IPS DF 6.9 (cell line): ENCODE measurements at places on chromosomes 2 and 18.

GRCh38 chr2:64263315-64263714 lies 119.1 kb upstream of the PELI1 start:
- no peaks in the 10 kb centered on the region for H3K27me3 ChIP-seq
- no peak for DNase-seq
- H3K36me3 ChIP-seq = peaks cover 12% of the 10 kb centered on the region; the same call in 1 of the 2 replicates
- H3K4me1 ChIP-seq = peaks cover 9% of the 10 kb centered on the region
- H3K27ac ChIP-seq = no peak overlapping the region

DNA sequence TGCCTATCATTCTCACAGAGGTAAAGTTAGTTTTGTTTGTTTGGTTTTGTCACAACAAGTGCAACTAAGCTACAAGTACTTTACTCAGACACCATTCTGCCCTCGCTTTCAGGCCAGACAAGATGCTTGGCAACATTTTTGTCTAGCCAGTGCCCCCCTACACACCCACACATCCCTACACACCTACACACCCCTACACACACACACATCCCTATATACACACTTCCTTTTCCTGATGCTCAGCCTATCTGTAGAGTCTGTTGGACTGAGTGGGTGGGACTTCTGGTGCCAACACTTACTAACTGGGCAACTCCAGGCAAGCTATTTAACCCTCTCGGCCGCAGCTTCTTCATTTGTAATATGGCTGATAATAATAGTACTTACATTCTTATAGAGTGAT lies 161.4 kb downstream of the ALK start:
- H3K27ac ChIP-seq = no peak overlapping the region
- H3K4me1 ChIP-seq = no peaks in the 10 kb centered on the region; the same call in 1 of the 2 replicates
- DNase-seq = no peak
- no peak overlapping the region for H3K4me3 ChIP-seq
- H3K27me3 ChIP-seq = no peaks in the 10 kb centered on the region
- no peaks in the 10 kb centered on the region for H3K36me3 ChIP-seq

- no peak overlapping the region for H3K27ac ChIP-seq
- no peak for DNase-seq
- no peaks in the 10 kb centered on the region for H3K36me3 ChIP-seq
- no peaks in the 10 kb centered on the region for H3K4me1 ChIP-seq
- no peak overlapping the region for H3K4me3 ChIP-seq
Observed at GRCh38 chr2:215868846-215869543, 144.4 kb downstream of the MREG start.

GRCh38 chr18:23263551-23264235 lies 128.4 kb downstream of the CABLES1 start:
- no peaks in the 10 kb centered on the region for H3K27me3 ChIP-seq
- no peak for DNase-seq
- no peak overlapping the region for H3K27ac ChIP-seq
- H3K4me1 ChIP-seq = peaks cover 10% of the 10 kb centered on the region

- H3K27ac ChIP-seq = no peak overlapping the region
- no peak for DNase-seq
- no peak overlapping the region for H3K4me3 ChIP-seq
Observed at GRCh38 chr2:148528356-148529064, 116.0 kb upstream of the EPC2 start.

GRCh38 chr2:9344434-9344833 lies 78.9 kb downstream of the ITGB1BP1 start:
- H3K36me3 ChIP-seq = no peaks in the 10 kb centered on the region
- DNase-seq = no peak
- no peak overlapping the region for H3K27ac ChIP-seq
- H3K4me1 ChIP-seq = no peaks in the 10 kb centered on the region
- no peaks in the 10 kb centered on the region for H3K27me3 ChIP-seq

- H3K27me3 ChIP-seq = no peaks in the 10 kb centered on the region
- no peak for DNase-seq
- no peaks in the 10 kb centered on the region for H3K4me1 ChIP-seq
- no peak overlapping the region for H3K27ac ChIP-seq
Observed at GRCh38 chr2:23122681-23123215, 262.2 kb upstream of the KLHL29 start.

- H3K4me3 ChIP-seq = no peak overlapping the region
- H3K27ac ChIP-seq = no peak overlapping the region
- no peaks in the 10 kb centered on the region for H3K27me3 ChIP-seq
- no peaks in the 10 kb centered on the region for H3K36me3 ChIP-seq
- DNase-seq = no peak
Observed at GRCh38 chr2:217475101-217475500, 527.7 kb downstream of the TNS1 start.

GRCh38 chr2:49005261-49005660 lies 149.1 kb downstream of the FSHR start:
- H3K27ac ChIP-seq = no peak overlapping the region
- no peaks in the 10 kb centered on the region for H3K27me3 ChIP-seq
- no peaks in the 10 kb centered on the region for H3K36me3 ChIP-seq
- H3K4me1 ChIP-seq = no peaks in the 10 kb centered on the region
- no peak for DNase-seq

GRCh38 chr2:61995515-61995914 lies 90.0 kb downstream of the COMMD1 start:
- no peaks in the 10 kb centered on the region for H3K27me3 ChIP-seq
- H3K27ac ChIP-seq = no peak overlapping the region
- DNase-seq = no peak
- no peak overlapping the region for H3K4me3 ChIP-seq
- no peaks in the 10 kb centered on the region for H3K36me3 ChIP-seq

GRCh38 chr2:88828397-88829137 lies 137.1 kb downstream of the RPIA start:
- H3K4me3 ChIP-seq = no peak overlapping the region
- H3K4me1 ChIP-seq = no peaks in the 10 kb centered on the region
- no peak for DNase-seq
- H3K27ac ChIP-seq = no peak overlapping the region
- H3K36me3 ChIP-seq = no peaks in the 10 kb centered on the region
- no peaks in the 10 kb centered on the region for H3K27me3 ChIP-seq

DNA sequence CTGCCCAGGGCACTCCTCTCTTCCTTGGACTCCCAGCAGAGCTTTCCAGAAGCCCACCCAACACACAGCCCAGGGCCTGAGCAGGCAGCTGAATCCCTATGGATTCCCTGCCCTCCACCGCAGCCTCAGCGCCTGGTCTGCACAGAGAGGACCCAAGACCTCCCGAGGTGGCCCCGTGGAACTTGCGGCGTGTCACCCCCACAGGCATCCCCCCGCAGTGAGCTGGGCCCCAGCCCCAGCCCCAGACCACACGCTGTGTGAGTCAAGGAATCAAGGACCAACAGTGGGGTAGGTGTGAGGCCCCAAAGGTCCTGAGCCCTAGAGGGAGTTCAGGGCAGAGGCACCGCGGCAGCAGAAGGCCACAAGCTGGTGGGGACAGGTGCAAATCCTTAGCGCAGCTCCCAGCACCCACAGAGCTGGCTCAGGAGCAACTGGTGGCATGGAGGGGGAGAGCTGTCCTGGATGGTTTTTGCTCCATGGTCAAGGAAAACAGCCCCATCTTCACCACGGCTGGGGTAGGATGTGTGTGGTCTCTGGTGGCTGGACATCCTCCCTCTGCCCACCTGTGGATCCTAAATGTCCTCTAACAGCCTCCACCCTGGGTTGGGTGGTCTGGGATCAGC lies 8.5 kb downstream of the HS6ST1 start:
- H3K4me3 ChIP-seq = no peak overlapping the region
- no peak overlapping the region for H3K27ac ChIP-seq
- no peak for DNase-seq
- no peaks in the 10 kb centered on the region; the same call in 1 of the 2 replicates for H3K36me3 ChIP-seq
- no peaks in the 10 kb centered on the region for H3K27me3 ChIP-seq
- H3K4me1 ChIP-seq = peaks cover 21% of the 10 kb centered on the region

DNA sequence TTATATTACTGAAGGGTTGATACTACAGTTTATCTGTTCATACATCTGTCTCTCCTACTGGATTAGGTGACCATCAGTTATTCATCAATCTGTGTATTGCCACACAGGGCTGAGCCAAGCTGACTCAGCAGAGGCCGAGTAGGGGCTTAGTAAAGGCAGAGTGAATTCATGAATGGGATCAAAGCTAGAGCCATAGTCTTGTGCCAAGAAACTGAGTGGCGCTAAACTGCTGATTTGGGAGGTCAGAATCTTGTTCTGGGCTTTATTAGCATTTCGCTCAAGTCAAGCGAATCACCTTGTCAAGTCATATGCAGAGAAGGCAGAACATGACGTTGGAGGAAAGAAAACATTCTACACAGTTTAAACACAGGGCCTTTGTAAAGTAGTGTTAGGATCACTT lies 34.1 kb downstream of the SOCS6 start:
- peaks cover 7% of the 10 kb centered on the region; the same call in 1 of the 2 replicates for H3K36me3 ChIP-seq
- no peaks in the 10 kb centered on the region for H3K27me3 ChIP-seq
- H3K27ac ChIP-seq = no peak overlapping the region
- no peak for DNase-seq
- H3K4me3 ChIP-seq = no peak overlapping the region

DNA sequence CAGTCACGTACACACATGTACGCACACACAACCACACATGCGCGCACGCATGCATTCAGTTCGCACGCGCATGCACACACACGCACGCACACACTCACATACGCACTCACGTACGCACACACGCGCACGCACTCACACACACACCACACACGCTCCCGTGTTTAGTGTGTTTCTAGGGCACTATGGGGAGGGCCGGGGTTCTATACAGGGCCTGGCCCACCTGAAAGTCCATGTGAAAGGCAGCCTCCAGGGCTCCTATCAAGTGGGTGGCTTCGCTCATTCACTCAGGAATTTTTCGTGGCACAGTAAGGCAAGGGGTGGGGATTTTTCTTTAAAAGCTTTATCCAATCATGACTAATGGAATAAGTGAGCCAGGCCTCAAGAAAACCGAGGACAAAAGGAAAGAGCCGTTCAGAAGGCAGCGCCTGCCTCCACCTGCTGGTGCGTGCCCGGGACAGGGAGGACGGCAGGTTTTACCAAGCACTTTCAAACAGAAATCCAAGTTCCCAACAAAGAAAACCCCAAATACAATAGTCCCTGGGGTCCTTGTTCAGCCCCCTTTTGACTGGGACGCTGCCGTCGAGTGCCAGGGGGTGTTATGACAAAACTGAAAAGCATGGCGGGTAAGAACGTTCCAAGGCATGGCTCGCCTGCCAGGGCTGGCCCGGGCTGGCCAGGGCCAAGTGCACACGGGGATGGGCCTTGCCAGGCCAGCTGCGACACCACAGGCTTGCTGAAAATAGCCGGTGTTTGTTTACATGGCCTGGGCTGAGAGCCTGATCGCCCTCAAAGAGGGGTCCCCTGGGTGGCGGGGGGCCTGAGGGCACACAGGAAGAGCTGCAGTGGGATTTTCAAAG lies 110.0 kb downstream of the HDAC4 start:
- no peak for DNase-seq
- no peaks in the 10 kb centered on the region for H3K36me3 ChIP-seq
- H3K4me1 ChIP-seq = peaks cover 24% of the 10 kb centered on the region
- H3K27me3 ChIP-seq = no peaks in the 10 kb centered on the region

DNA sequence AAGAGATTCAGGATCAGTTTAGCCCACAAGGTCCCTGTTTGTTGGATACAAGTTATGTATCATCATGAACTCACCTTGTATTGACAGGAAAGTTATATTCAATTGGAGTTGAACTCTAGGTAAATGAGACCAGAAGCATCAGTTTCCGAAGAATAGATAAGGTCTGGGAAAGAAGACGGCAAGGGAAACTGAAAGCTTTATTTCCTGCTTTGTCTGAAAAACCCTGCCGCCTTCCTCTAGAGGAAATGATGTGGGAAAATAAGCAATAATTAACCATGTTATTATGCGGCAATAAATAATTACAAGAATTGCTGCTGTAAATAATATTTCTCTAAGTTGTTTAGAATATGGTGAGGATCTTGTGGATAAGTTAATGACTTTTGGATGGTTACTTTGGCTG lies 32.0 kb downstream of the LPIN1 start:
- no peak for DNase-seq
- no peak overlapping the region for H3K4me3 ChIP-seq
- no peaks in the 10 kb centered on the region for H3K4me1 ChIP-seq
- H3K27me3 ChIP-seq = no peaks in the 10 kb centered on the region
- H3K27ac ChIP-seq = no peak overlapping the region
- H3K36me3 ChIP-seq = peaks cover 3% of the 10 kb centered on the region; the same call in 1 of the 2 replicates

GRCh38 chr2:140814141-140814540 lies 1316.7 kb downstream of the LRP1B start:
- no peak overlapping the region for H3K4me3 ChIP-seq
- no peaks in the 10 kb centered on the region for H3K36me3 ChIP-seq
- H3K4me1 ChIP-seq = no peaks in the 10 kb centered on the region
- no peak for DNase-seq
- no peak overlapping the region for H3K27ac ChIP-seq

DNA sequence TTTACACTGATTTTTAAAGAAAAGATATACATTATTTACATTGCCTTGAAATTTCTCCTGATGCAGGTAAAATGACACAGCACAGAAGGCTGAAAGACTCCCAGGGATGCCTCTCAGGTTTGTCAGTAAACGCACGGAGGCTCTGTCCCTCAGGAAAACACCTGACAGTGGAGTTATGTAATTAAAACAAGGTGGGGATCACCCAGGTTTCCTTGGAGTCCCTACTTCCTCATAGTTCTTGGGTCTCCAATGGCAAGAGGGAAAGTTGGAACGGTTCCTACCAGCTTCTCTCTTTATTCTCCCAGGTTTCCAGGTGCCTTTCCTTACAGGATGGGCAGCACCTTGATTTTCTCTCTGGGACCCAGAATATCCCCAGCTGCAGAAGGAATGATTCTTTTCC lies 654.8 kb downstream of the SLC4A3 start:
- DNase-seq = no peak
- no peak overlapping the region for H3K4me3 ChIP-seq
- no peaks in the 10 kb centered on the region for H3K4me1 ChIP-seq
- H3K27me3 ChIP-seq = no peaks in the 10 kb centered on the region
- no peaks in the 10 kb centered on the region for H3K36me3 ChIP-seq

DNA sequence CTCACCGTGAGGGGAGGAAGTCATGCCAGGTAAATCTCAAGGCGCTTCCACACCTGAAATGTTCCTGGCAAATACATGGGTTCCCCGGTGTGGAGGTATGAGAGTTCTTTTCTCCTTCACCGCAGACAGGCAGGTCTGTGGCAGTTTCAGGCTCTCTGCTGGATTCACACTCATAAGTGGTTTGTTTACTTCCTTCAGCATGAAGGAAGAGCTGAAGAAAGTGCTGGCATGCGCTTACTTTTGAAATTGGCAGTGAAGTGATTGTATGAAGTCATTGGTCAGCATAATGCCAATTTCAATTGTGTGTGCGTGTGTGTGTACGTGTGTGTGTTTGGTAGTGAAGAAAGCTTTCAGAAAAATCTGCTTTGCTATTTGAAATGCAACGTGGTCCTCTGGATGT lies 43.4 kb downstream of the RNF144A start:
- no peaks in the 10 kb centered on the region for H3K4me1 ChIP-seq
- no peak for DNase-seq
- no peaks in the 10 kb centered on the region for H3K36me3 ChIP-seq
- no peak overlapping the region for H3K4me3 ChIP-seq

- no peak overlapping the region for H3K27ac ChIP-seq
- no peak for DNase-seq
- H3K4me1 ChIP-seq = no peaks in the 10 kb centered on the region
- no peaks in the 10 kb centered on the region for H3K27me3 ChIP-seq
- H3K36me3 ChIP-seq = no peaks in the 10 kb centered on the region
Observed at GRCh38 chr2:58634653-58635370, 393.7 kb upstream of the FANCL start.

- H3K4me3 ChIP-seq = no peak overlapping the region
- H3K27me3 ChIP-seq = no peaks in the 10 kb centered on the region
- H3K36me3 ChIP-seq = no peaks in the 10 kb centered on the region
- DNase-seq = no peak
- no peak overlapping the region for H3K27ac ChIP-seq
Observed at GRCh38 chr2:31384771-31385276, 29.7 kb downstream of the XDH start.

GRCh38 chr2:128535953-128536352 lies 217.3 kb upstream of the HS6ST1 start:
- no peak overlapping the region for H3K4me3 ChIP-seq
- H3K4me1 ChIP-seq = peaks cover 4% of the 10 kb centered on the region; the same call in 1 of the 2 replicates
- no peak for DNase-seq
- H3K27me3 ChIP-seq = no peaks in the 10 kb centered on the region
